Activated T-cell treated with anti-CD3 and anti-CD28 coated beads, Interleukin-2, amount 50 U/mL, for 72 hours (primary cell): ENCODE measurements at places on chromosomes 12 and 14.

- no peak for DNase-seq
Measured at GRCh38 chr14:92978229-92979021, 55.5 kb downstream of the CHGA start.

DNA sequence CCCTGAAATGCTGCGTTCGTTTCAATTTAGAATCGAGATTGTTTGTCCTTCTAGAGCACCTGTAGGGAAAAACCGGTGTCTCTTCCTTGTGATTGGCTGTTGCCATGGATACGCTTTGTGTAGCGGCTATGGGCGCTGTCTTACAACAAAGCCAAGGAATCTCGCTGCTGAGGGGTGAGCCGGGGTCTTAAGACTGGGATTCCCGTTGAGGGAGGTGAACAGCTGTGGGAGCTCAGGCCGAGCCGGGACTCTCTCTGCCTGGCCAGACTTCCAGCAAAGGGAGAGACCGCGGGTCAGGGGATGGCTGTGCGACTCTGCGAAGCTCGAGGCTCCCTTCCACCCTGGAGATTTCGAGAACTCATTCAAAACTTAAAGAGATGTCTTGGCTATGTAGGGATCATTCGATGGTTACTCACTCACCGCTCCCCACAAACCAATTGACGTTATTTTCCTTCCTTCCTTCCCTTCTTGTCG lies at the start of the genes LRRIQ1 and TSPAN19:
TSS of gene LRRIQ1 (plus strand) at position 118 of the 474 bp plus-strand sequence. CDS start 1,826 bp downstream, outside the sequence.
TSS of gene TSPAN19 (minus strand) at position 44 of the 474 bp plus-strand sequence. CDS start 6,331 bp downstream, outside the sequence.
- peak; percentile 52 for DNase-seq

DNA sequence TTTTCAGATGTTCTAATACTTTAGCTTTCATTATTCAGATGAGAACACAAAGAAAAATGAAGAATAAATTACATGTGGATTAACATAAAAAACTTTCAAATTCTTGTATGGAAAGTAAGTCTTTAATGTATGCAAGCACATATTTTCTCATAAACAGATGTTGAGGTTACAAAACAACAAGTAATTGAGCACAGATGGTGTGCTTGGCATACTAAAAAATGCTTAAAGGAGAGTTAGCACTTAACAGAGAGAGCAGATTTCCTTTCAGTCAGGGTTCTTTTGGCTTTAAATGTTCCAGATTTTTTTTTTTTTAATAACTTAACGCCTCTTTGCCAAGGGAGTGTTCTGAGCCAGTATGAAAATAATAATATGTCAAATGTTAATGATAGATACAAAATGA lies 96.0 kb downstream of the RASSF9 start:
- DNase-seq: no peak

- no peak for DNase-seq
Measured at GRCh38 chr12:789852-790563, 37.6 kb downstream of the WNK1 start.

GRCh38 chr12:102406033-102406584 lies 74.3 kb downstream of the IGF1 start:
- DNase-seq: no peak

GRCh38 chr12:13450231-13451080 lies 253.9 kb downstream of the EMP1 start:
- no peak for DNase-seq

GRCh38 chr12:52741375-52742195 lies 35.6 kb downstream of the KRT76 start:
- DNase-seq: peak; percentile 67

GRCh38 chr12:125282921-125283320 lies 217.7 kb downstream of the AACS start:
- DNase-seq: no peak

DNA sequence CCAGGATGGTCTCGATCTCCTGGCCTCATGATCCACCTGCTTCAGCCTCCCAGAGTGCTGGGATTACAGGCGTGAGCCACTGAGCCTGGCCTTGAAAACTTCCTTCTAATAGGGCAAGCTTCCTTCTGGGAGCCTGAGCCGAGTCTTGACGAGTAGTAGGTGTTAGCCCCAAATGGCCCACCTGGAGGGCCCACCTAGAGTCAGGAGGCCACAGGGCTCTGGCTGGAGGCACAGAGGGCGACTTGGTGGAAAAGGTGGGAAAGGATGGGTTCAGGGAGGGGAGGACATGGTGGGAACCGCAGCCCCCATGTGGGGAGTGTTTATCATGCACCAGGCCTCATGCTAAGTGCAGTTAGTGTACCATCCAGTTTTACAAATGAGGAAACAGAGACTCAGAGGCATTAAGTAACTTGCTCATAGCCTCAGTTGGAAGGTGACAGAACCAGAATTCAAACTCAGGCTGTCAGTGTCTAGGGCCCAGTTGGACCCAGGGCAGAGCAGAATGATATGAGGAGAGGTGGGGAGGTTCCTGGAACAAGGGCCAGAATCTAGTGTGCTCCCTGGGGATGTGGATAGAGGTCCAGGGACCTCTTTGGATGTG lies 3.1 kb upstream of the LRP1-AS start:
- DNase-seq: no peak

GRCh38 chr12:25084816-25085215 lies 110.1 kb downstream of the DNAI7 start:
- DNase-seq: no peak

DNA sequence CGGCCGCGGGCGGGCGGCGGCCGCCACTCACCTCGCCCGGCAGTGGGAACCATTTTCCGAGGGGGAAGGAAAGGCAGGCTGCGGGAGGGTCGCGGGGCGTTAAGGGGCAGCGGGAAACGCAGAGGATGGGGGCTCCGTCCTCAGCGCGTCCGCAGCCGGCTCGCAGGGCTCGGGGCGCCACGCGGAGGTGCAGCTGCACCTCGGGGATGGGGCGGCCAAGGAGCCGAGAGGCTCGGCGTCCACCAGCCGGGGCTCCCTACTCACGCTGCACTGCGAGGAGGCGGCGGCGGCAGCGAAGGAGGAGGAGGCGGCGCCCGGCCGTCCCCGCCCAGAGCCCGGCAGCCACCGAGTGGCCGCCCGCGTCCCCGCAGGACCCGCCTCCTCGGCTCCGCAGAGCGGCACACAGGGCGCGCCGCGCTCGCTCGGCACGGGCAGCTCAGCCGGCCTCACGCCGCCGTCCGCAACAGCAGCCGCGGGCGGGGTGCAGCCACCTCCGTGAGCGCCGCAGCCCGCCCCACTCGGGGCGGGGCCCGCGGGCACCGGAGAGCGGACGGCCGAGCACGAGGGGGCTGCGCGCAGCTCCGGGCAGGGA lies at the start of gene ATP2B1:
TSS of gene ATP2B1 (minus strand) at position 274 of the 592 bp plus-strand sequence. CDS start 52,952 bp downstream, outside the sequence.
- DNase-seq: peak; percentile 90

DNA sequence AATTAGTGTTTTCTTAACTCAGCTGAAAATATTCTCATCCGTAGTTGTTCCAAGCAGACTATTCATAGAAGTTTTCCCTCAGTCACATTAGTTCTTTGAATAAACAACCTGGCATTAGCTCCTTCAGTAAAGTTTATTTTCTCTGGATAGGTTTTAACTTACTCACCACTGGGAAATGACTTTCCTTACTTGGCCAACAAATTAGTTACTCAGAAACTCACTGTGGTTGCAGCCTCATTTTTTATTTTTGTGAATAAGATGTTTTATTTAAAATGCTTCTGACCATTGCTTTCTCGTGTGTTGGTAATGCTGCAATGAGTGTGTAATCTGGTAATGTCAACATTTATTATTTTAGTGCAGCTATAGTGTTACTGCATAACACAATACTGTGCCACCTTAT lies 74.9 kb downstream of the NOVA1 start:
- no peak for DNase-seq

DNA sequence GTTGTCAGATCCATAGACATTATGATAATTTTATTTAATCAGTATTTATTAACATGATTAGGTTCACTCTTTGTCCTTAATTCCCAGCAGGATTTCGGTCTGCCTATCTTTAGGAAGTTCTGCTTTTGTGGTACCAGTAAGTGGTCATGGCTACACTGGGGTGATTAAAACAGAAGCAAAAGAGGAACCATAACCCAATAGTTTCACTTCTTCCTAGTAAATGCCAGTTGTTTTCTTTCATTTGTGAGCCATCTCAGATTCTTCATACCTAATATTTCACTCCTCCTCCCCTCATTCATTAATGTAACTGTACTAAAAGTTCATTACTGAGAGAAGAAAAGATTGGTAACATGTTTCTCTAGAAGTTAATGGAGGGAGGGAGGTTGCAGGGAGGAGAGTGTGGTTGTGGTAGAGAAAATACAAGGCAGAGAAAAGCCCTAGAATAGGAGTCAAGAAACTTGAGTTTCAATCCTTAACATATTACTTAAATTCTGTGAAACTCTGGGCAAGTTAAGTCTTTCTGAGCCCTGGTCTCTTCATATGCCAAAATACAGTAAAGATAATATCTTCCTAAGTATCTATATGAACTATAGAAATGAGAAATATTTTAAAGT lies 101.2 kb downstream of the PEBP1 start:
- no peak for DNase-seq

- DNase-seq: no peak
Measured at GRCh38 chr14:58048219-58048618, 103.8 kb downstream of the ARMH4 start.

GRCh38 chr12:724194-724855 lies 28.1 kb upstream of the WNK1 start:
- peak; percentile 38 for DNase-seq

DNA sequence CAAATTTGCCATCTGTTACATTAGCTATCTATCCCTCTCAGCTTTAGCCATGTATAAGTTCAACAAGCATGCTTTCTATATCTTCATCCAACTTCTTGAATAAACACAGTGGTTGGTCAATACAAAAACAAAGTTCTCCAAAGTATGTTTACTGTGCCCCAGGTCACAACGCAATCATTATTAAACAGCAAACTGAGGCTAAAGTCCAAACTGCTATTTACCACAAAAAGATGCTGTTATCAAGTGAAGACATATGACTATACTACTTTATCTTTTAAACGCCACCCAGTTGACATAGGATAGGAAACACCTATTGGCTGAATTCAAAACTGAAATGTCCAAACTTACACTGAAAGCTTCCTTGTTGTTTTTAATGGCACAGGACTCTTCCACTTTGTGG lies 11.7 kb downstream of the ZCCHC8 start:
- no peak for DNase-seq

DNA sequence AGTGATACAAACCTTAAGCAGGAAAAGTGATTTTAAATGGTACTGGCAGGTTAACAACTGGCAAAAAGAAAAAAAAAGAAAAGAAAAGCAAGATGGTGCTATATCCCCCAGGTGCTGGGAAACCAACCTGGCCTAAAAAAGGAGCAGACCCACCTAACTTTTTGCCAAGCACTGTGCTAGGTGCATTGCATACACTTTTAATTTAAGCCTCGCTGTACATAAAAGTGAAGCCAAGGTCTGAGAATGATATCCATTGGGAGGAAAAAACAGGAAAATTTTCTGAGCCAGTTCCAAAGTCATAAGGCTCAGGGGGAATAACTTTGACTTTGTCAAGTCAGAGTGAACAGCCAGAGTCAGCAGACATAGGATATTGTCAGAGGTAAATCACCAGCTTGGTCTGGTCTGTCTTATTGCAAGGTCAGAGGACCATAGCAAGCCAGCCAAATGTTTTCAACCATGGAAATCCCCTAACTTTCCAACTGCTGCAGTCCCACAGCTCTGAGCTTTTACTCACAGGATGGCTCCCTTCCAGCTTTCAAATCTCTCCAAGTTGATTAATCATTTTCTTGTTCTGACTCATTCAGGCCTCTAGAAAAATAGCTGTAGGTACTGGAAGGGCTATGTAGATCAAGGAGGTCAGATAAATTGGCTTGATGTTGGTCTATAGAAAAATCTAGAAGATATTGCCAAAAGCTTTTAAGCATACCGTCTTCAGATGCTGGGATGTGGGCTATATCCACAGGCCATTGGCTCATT lies 412.9 kb downstream of the RAD51B start:
- peak; percentile 61 for DNase-seq

GRCh38 chr12:114662512-114663177 lies 21.3 kb downstream of the TBX3 start:
- DNase-seq: peak; percentile 62

GRCh38 chr14:88519907-88520306 lies 34.9 kb downstream of the PTPN21 start:
- DNase-seq: no peak

- no peak for DNase-seq
Measured at GRCh38 chr12:131195796-131196195, 242.1 kb downstream of the ADGRD1 start.

DNA sequence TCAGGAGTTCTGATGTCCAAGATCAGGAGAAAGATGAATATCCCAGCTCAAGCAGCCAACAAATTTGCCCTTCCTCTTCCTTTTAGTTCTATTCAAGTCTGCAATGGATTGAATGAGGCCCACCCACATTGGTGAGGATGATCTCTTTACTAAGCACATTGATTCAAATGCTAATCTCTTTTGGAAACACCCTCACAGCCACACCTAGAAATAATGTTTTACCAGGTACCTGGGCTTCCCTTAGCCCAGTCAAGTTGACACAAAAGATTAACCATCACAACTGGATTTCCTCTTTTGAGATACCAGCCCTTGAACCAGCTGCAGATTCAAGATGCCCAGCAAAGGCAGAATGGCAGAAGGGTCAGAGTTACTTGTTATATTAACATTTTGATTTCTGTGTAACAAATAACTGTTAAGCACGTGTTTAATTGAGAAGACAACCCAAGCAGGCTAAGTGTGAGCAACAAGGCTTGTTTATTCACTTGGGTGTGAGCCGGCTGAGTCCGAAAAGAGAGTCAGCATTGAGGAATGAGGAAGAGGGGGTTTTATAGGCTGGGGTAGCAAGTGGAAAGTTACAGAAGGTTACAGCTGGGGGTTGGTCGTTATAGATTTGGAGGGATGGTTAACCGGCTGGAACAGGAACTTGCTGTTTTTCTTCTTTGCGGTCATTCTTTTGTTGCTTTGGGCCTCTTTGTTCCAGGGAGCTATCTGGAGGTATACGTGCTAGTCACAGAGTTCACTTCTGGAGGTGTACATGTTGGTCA lies 180.3 kb downstream of the EMP1 start:
- no peak for DNase-seq

GRCh38 chr12:98437806-98438595 lies 77.4 kb upstream of the TMPO start:
- DNase-seq: no peak

- DNase-seq: no peak
Measured at GRCh38 chr12:93363841-93364297, 13.9 kb upstream of the NUDT4 start.

DNA sequence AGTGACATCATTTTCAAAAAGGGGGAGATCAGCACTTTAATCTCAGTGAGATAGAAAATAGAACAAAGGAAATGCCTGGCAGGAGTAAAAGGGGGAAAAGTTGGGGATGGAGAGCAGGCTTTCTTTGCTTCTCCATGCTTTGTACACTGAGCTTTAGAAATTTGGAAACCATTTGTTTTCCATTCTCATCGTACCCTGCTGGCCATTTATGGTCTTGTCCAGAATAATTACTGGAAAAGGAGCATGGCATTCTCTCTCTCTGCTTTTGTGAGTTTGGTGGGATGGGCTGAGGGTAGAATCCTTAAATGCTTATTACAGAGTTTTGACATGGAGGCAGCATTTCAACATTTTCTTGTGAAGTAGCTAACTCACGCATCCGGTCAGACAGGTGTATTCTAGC lies 104.4 kb upstream of the FLRT2 start:
- DNase-seq: no peak

DNA sequence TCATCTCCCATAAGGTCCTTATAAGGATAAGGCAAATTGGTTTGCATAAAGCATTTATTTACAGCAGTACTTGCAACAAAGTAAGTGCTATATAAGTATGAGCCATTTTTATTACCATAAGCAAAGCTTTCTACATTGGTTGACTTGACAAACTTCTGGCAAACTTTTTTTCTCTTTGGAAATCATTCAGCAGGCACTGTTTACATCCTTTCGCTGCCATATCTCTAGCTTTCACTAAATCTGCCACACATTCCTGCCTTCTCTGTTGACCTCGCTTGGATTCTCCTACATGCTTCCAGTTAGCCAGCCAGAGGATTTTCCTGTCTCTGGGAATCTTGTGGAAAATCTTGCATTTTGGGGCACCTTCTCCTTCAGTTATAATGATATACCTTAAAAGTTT lies 21.8 kb upstream of the HDAC7 start:
- DNase-seq: no peak
